Esophagus squamous epithelium (tissue), 5 donors: ENCODE measurements at places on chromosomes 5 and 9.

GRCh38 chr9:132588098-132588497, 5.7 kb downstream of the BARHL1 start:
- DNase-seq, result no peak

- no peak for DNase-seq
Observed at GRCh38 chr9:12271421-12271891, 421.7 kb upstream of the TYRP1 start.

DNA sequence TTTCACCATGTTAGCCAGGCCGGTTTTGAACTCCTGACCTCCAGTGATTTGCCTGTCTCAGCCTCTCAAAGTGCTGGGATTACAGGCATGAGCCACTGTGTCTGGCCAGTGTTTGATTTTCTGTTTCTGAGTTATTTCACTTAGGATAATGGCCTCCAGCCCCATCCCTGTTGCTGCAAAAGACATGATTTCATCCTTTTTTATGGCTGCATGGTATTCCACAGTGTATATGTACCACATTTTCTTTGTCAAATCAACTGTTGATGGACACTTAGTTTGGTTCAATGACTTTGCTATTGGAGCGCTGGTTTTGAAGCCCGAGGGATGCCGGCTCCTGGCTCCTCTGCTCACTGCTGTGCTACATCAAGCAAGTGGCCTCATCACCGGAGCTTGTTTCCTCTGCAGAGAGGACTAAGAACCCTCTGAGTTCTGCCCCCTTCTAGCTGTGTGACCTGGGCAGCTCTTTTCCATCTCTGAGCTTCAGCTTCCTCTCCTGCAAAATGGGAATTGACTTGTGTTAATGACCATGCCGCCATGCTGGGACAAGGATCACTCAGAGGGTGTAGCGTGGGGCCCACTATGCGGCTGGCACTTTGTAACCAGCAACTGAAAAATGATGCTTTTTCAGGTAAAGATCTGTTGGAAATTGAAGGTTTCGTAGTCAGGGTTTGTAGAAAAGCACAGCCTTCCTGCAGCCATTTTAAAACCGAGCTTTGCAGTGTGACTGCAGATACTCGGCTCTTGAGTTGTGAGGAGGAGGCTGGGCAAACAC, 4.6 kb upstream of the NEURL1B start:
- no peak for DNase-seq

DNA sequence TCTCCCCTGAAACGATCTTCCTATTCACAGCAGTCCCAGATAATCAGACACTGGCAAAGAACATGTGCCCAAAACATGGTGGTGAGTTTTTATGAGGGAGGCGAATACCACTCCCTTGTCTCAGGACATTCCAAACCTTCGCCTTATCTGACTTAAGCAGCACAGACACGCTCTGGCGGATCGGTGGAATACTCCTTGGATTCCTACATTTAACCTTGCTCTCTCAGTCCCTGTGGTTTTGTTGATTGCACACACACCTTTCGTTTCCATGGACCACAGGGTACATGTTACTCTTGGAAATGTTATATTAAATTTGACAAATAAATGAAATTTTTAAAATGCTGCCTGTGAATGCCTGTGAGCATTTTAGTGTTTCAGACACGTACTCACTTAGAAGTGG, 87.8 kb upstream of the CPEB4 start:
- DNase-seq, result no peak

DNA sequence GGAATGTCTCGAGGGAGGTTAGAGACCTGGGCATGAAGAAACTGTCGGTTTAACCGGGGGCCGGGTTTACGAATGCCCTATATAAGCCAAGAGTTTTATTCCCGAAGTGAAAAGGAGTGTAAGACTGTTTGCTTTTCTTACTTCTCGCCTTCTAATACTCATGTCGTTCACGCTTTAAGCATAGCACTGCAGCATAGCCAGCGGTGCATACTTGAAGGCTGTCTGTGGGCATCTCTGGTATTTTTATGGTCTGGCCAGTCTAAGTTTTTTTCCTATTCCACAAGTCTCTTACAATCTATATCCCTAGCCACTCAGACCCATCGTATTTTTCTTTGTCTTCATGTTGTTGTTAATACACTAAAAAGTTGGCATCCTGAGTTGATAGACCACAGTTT, 1.2 kb downstream of the UHRF2 start:
- no peak for DNase-seq

DNA sequence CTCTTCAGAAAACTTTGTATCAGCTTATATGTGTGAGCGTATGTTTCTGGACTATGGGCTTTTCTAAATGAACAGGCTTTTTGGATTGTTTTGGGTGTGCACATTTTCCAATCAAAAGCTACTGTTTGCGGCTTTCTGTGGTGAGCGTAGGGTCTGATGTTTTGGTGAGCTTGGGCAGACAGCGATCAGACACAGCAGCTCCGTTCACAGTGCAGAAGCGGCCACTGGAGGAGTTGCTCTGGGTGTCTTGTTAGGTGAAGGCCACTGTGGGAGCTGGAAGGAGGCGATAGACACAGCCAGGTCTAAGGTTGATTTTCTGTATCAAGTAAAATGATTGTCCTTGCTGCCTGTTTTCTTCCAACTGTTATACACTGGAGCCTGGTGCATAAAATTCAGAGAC, 11.1 kb downstream of the PRRC2B start:
- no peak for DNase-seq

DNA sequence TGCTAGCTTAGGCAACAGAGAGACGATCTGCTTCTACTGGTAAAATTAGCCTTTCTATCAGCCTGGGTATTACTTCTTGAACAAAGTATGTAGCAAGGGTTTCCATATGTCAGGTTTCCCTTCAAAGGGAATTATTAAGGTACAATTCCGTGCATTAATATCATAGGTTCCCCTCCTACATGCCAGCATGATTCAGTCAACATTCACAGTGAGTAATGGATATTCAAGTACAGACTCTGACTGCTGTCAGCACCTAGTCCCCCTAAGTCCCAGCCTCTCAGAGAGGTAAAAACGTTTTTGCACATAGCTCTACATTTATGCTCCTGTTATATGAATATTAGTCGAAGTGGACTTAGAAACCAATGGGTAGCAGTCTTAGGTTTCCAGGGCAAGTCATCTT, 322.4 kb upstream of the CCNG1 start:
- DNase-seq, result no peak

GRCh38 chr5:59037941-59038797, 455.3 kb downstream of the RAB3C start:
- DNase-seq, result no peak

- DNase-seq, result no peak
Observed at GRCh38 chr5:156589104-156589945, 260.8 kb upstream of the PPP1R2B start.
